ENCODE measurements at places on chromosomes 16 and 17. TPM values are rescaled to one million over a fixed set of nuclear protein-coding genes. Genes with fewer than 3 reads are reported as not detected.

DNA sequence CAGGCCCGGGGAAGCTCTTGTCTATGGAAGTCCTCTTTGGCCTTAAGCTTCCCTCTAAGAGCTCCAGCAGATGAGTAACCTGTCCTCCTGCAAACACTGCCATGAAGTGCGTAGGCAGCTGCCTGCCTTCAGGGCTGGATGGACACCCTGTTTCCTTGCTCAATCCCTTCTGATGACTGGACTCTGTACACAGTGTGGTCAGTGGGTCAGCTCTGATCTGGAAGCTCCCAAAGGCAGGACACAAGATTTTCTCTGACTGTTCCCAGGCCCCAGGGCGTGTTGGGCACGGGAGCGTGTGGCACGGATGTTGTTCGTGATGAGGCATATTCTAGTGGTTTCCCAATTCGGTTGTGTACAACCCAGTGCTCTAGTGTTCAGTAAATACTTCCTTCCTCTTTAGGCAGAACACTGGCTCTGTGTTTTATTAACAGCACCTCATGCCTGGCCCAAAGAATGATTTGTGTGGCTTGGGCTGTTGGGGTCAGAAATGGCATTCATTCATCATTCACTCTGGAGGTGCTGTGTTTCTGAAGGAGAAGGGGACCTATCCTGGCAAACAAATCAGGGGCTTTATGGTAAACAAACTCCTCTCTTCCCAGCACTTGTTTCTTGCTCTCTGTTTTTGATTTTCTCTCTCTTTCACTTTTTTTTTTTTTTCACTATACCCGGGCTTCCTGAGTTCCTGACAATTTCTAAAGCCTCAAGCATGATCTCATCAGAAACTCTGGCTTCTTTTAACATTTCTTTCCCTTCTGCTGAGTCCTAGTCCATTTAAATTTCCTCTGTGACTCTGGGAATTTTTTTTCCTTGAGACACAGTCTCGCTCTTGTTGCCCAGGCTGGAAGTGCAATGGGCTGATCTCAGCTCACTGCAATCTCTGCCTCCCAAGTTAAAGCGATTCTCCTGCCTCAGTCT is 12.0 kb upstream of the RNF157 start:
- DNase-seq: peak; percentile 99

TLCD3B gene
- total RNA-seq: 0.21 TPM

DNA sequence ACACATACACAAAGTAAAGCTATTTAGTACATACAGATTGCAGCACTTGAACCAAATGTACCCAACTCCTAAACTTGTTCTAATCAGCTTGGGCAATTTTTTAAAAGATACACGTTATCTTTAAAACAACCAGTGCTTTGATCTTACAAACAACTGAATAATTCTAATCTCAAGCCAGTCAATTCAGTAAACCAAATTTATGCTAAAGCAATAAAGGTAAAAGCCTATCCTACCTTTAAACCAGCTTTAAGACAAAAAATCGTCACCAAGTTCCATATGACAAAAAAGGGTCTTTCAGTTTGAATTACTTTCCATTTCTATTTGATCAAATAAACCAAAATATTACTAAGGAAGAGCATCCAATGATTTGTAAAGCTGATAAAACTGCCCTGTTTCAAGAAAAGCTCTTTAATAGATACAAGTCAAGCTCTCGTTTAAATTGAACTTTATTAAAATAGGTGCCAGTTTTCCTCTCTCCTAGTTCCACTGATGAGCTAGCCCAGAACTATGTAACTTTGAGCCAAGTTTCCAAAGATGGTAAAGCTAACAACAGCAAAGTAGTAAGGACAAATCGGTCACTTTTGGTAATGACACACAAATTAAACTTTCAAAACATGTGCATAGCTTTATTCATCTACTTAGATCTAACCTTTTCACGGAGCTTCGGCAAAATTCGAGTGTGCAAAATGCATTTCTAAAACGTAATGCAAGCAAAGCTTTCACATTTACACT is 10.2 kb downstream of the CRYBA1 start:
- DNase-seq: peak; percentile 44

- no peak for DNase-seq
Observed at GRCh38 chr17:8900626-8901585, 33.4 kb upstream of the PIK3R6 start.

GRCh38 chr16:52320930-52321439 is 226.0 kb downstream of the TOX3 start:
- no peak for DNase-seq

DNA sequence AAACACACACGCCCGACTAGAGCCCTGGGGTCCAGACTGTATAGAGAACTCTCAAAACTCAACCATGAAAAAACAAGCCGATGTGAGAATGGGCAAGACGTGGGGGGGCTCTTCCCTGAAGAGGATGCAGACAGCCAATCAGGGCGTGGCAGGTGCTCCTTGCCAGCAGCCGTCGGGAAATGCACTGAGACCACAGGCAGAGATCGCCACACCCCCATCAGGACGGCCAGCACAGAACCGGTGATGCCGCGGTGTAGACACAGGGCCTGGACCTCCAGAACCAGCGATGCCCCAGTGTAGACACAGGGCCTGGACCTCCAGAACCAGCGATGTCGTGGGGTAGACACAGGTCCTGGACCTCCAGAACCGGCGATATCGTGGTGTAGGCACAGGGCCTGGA is 169.2 kb downstream of the LAT start:
- DNase-seq: no peak

- peak; percentile 39 for DNase-seq
Observed at GRCh38 chr17:14143688-14144087, 74.4 kb downstream of the COX10 start.

ZFHX3 gene
- 27.4 TPM for total RNA-seq

DNA sequence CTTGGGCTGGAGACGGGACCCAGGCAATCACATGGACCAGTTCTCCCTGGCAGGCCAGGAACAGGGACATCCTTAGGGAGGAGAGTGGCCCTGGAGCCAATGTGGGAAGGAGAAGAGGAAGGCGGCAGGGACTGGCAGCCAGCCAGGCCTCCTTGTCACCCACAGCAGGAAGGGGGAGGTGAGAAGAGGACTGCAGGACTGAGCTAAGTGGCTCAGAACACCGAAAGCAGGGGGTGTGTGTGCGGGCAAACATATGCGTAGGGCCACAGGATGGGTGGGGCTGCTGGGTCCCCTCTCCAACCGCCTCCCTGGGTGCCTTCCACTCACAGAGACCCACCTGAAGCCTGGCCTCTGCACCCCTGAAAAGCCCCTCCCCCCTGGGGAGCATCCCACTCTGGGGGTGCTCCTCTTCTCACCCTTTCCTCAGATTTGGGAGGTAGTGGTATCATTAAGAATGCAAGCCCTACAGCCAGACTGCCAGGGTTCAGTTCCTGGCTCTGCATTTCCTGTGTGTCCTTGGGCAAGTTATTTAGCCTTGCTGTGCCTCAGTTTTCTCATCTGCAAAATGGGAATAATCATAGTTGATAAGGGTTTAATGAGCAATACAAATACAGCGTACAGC is 8.1 kb downstream of the PNMT start:
- no peak for DNase-seq

GRCh38 chr16:20242568-20243255 is 84.6 kb downstream of the GP2 start:
- DNase-seq: no peak

PPP1R27 gene
- 0.29 TPM for total RNA-seq

LLGL2 gene
- 21.2 TPM for total RNA-seq

YPEL2 gene
- total RNA-seq: 1.9 TPM

BFAR gene
- total RNA-seq: 57.0 TPM

STAT5B gene
- total RNA-seq: 29.8 TPM

TM4SF5 gene
- total RNA-seq: not detected

Measured in MCF 10A (cell line).